IPS-NIHi11 (cell line): ENCODE measurements at places on chromosomes 7 and 10.

- DNase-seq = no peak
Measured at GRCh38 chr10:121519901-121520493, 78.2 kb downstream of the FGFR2 start.

DNA sequence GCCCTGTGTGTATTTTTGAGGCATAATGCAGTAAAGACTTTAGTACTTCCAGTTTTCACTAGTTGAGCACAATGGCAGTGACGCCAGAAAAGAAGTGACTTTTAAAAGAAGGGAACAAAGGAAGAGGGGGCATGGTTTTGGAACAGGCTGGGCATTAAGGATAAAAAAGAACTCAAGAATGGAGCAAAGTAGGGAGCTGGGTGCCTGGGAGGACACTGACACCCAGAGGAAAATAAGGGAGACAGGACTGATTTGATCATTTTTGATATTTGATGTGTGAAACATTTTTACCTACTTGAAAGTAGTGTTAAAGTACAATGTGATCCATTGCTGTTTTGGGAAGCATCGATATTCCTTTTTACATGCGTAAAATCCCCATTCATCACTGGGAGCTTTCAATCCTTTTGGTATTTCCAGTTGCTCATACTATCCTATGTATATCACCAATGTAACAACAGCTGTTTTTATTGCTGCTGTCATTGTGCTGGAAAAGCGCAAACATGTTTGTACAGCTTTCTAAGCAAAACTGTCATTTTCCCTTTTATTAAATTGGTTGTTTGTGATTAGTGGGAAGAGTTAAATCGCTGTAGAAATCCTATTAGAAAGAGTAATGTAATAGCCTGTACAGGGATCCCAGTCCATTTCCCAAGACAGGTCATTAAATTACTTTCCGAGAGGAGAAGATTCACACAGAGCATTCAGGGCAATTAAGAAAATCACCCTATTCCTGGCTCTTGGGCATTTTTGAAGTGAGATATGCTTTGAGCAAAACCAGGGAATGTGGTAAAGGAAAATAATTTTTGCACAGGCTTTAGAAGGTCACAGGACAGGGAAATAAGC, 85.2 kb downstream of the ADAM12 start:
- no peak for DNase-seq

DNA sequence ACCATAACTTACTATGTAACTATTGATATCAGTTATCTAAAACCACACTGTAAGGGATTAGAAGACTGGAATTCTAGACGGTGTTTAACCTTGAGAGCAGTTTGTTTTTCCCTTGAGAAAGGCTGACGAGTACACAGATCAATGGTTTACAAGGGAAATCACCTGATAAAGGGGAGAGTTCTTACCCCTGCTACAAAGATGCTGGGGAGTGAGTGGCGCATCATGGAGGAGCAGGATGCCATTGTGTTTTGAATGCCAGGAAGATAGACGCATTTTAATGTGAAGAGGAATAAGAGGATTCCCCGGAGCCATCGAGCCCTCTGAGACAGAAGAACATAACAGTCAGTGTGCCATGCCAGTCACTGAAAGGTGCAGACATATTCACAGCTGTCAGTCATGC, 145.2 kb downstream of the PKD1L1 start:
- no peak for DNase-seq

- DNase-seq = peak; percentile 37
Measured at GRCh38 chr7:30252885-30253795, 31.3 kb upstream of the ZNRF2 start.

GRCh38 chr10:58631715-58632114, 119.0 kb downstream of the BICC1 start:
- no peak for DNase-seq

GRCh38 chr7:27619492-27619891, 43.2 kb downstream of the HIBADH start:
- no peak for DNase-seq

DNA sequence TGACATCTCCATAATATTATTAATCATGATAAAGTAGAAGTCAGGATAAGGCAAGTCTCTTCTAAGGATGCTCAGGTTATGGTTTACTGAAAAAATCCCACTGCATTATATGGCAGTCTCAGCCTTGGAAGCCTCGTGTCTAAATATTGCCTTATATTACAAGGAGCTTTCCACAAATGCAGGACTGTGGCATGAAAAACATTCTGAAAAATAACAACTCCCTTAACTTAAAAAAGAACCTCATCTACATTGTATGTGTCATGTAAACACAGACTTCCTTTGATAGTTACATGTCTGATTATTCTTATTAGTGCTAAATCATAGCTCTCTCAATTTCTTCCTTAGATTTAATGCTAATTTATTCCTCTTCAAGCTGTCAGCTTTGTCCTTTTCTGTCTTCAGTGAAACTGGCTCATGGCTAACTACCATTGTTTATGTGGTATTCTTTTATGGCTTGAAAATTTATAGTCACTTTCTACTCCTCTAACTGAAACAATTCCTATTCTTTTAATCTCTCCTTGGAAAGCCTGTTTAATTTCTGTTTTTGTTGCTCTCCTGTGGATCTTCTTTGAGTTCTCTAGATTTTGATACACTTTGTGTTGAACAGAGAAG, 156.1 kb downstream of the KIF20B start:
- DNase-seq = no peak

DNA sequence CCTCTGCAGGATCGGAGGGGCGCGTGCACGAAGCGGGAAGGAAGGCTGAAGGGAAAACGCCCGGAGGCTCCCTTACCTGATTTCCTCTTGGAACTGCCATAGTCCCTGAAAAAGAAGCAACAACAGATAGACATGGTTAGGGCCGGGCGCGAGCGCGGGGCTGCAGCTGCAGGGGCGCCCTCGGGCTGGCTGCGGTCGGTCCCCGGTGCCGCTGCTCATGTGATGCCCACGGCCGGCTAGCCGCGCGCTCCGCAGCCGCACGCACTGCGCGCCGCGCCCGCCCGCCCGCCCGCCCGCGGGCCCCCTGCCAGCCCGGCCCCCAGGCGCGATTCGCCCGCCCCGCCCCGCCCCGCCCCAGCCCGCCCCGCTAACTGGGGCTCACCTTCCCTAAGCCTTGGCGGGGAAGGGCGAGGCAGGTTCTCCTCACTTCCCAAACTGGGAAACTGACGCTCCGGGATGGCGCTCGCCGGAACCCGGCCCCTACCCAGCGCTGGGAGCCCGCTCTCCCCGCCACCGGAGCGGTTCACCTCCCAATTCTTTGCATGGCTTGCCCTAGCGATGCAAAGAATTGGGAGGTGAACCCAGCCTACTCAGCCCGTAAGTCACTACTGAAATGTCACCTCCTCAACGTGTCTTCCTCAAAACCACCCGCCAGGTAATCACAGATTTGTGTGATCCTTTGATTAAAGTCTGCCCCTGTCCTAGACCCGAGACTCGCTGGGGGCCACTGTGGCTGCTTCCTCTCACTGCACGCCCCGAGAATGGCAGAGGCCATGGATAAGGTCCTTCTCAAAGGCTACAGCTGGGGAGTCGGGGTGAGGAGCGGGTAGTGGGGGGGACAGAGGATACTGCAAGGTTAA, 162.2 kb downstream of the SH3PXD2A start:
- DNase-seq = peak; percentile 75

DNA sequence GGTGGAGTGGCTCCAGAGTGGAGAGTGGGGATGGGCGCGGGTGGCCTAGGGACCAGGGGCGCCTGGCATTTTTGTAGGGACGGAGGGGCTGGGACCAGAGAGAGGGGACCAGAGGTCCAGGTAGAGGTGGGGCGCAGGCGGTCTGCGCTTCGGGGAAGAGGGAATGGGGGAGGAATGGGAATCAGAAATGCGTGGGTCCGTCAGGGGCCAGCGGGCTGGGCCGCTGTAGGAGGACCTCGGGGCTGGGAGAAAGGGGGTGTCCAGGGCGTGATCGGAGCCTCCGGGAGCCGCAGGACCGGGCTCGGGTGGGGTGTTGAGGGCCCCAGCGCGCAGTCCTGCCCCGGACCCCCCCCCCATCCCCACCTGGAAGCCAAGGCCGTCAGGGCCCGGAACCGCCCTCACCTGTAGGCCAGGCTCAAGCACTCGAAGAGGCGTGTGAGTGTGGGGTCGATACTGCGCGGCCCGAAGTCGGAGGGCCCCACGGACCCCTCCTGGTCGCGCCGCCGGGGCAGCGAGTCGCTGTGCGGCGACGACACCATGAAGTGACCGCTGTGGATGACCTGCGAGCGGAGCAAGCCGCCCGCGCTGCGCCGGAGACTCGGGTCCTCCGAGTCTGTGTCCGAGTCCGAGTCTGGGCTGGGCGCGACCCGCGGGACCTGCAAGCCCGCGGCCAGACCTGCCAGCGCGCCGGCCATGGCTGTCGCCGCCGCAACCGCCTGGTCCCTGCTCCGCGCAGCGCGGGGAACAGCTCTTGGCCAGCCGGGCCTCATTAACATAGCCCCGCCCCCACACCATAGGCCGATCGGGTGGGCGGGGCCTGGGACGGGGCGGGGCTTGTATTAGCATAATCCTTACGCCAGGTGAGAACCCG, at the start of gene MLXIPL:
Gene MLXIPL, minus strand, starts transcription at position 725 of the 871 bp plus-strand sequence. Its CDS starts 30 bp downstream, at position 695.
- peak; percentile 99 for DNase-seq

DNA sequence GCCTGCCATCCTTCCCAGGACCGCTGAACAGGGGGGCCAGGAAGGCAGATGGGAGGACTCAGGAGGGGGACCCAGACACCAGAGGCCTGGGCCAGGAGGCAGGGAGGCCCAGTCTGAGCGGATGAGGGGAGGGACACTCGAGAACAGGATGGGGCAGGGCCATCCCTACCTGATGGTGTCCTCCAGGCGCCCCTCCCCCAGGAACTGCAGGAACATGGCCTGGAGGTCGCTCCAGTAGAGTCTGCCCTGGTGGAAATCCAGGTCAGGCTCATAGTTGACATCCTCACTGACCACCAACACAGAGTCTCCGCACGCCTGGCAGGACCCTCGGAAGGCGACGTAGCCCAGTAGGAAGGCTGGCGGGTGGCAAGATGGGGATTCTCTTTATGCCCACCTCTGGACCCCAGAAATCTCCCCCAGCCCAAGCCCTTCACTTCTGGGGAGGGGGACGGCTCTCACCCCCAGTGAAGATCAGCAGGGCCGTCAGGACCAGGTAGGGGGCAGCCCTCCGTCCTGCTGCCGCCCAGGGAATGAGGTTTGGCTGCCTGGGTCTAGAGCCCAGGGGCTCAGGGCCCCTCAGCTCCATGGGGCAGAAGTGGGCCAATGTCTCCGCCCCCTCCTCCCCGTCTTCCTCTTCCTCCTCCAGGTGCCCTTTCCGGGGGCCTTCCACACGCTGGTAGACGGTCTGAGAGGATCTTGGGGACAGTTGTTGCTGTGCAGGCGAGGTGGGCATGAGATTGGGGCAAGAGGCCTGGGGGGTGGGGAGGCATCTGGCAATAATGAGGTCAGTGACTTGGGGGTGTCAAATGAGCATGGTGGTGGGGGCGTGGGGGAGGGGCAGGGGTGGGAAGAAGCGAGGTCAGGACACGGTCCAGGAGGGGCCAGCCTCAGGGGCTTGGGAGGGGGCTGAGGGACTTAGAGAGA, 573 bp downstream of the TFR2 start:
- no peak for DNase-seq

DNA sequence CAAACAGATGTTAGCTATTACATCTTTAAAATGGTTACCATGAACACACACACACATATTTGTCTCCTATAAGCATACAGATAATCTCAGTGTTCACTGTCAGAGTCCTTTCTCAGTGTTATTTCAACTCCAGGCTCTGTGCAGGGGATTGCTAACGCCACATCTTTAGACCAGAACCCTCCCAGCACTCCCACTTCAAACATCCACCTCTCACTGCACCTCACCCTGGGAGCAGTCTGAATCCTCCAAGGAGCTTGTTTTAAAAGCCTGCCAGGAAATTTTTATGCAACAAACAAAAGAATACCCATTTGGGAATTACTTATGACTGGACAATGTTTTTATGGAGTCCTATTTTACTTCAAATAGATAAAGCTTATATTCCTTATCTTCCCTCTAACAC, 107.4 kb downstream of the PARD3 start:
- no peak for DNase-seq

GRCh38 chr7:35549781-35550180, 145.2 kb downstream of the HERPUD2 start:
- DNase-seq = no peak

DNA sequence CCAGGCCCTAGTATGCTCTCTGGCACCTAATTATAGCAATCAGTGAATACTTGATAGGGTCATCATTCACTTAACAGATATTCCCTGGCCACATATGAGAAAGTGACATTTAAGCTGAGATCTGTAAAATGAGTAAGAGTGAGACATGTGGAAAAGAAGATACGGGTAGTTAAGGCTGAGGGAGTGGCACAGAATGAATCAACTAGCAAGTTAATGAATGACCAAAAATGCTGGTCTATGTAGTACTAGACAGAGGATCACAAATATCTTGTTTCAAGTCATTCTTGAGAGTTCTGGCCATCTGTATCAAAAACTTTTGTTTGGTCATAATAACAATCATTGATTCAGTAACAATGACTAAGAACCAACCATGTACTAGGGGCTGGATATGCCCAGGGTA, 954.9 kb downstream of the CNTNAP2 start:
- no peak for DNase-seq

DNA sequence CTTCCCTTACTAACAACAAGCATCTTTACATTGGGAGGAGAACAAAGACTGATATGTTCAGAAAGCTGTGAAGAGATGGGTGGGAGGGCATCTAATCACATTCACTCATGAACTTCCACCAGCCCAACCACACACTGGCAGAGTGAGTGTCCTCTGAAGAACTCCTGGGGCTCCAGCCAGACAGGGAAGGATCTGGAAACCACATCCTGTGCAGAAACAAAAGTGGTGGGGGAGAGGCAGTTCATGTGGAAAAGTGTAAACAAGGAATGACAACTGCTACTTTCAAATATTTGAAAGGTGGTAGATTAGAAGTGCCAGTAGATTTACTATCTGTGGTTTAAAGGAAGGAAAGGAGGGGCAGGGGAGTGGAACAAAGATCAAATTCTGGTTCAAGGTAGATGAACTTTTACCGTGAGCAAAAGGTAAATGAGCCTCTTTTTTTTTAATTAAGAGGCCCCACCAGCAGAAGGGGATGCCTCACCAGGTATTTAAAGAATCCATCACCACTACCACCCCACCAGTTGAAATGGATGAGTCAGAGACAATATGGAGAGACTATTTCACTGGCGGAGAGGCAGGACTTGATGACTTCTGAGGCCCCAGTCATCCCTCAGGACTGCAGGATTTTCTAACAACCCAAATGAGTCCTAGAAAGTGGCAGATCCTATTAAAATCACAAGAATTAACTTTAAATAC, 34.5 kb downstream of the GOT1 start:
- peak; percentile 25 for DNase-seq

DNA sequence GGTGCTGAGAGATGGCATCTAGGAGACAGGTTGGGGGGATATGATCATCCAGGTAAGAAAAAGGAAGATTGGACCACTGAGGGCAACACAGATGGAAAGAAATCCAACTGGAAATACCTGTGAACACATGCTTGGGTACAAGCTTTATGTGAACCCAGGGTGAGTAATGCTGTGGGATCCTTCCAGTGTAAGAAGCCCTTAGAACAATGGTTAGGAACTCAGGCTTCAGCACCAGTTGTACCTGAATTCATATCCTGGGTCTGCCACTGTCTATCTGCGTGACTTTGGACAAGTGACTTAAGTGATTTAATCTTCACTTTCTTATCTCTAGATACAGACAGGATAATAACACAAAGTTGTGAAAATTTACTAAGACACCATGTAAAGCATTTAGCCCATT, 131.0 kb downstream of the ST7 start:
- no peak for DNase-seq
